ENCODE measurements at places on chromosomes 2 and 18. TPM values are rescaled to one million over a fixed set of nuclear protein-coding genes. Genes with fewer than 3 reads are reported as not detected.

The ASXL2 gene
- total RNA-seq, result 16.8 TPM

The LANCL1 gene
- 43.2 TPM for total RNA-seq

The INO80C gene
- 11.1 TPM for total RNA-seq

The UGT1A8 gene
- not detected for total RNA-seq

The ANKRD30BL gene
- total RNA-seq, result not detected

The RANBP2 gene
- 45.8 TPM for total RNA-seq

The ANKRD62 gene
- total RNA-seq, result not detected

The OR6B2 gene
- not detected for total RNA-seq

The PRKAG3 gene
- 0.19 TPM for total RNA-seq

The WDR54 gene
- 7.5 TPM for total RNA-seq

The KIAA2012 gene
- total RNA-seq, result not detected

The POLR1B gene
- 5.7 TPM for total RNA-seq

The FTCDNL1 gene
- total RNA-seq, result 2.8 TPM

The CNDP1 gene
- not detected for total RNA-seq

The GAL3ST2 gene
- total RNA-seq, result 0.56 TPM

The CNTNAP5 gene
- total RNA-seq, result not detected

The PROM2 gene
- 0.11 TPM for total RNA-seq

The CNGA3 gene
- total RNA-seq, result not detected

The ZNF804A gene
- total RNA-seq, result not detected

The CFAP65 gene
- not detected for total RNA-seq

Data from right atrium auricular region (tissue), 2 donors.